Activated T-helper 1 cell treated with anti-CD3 and anti-CD28 coated beads, Interleukin-12 subunit alpha, Interleukin-12 subunit beta, Interleukin-2, Interleukin-4 antibody, amounts not matched to agents 30 ng/mL and 10 ng/mL and 1 ng/mL, durations not matched to agents 14 hours and 24 hours and 36 hours (primary cell): ENCODE measurements at places on chromosomes 7 and 10. TPM values are rescaled to one million over a fixed set of nuclear protein-coding genes. Genes with fewer than 3 reads are reported as not detected.

GRCh38 chr7:114047889-114048288 lies 129.1 kb upstream of the PPP1R3A start:
- DNase-seq: no peak

The CDK14 gene
- 1.6 and 1.9 TPM in 2 replicates for total RNA-seq

DNA sequence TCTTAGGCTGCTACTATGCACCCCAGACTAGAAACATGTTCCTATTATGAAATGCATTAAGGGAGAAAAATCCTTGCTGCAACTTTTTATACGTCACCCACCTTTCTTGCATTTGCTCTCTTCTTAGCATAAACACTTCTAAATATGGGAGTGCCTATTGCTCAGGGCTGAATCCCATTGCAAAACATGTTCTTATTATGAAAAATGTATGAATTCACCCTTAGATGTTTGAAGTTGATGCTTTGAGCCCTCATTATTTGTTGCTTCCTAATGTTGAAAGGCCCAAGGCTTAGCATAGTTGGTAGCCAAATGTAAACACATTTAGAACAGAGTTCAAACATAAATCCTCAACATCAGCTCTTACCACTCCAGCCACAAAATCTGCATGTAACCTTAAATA lies 52.8 kb downstream of the BMPER start:
- DNase-seq: no peak

DNA sequence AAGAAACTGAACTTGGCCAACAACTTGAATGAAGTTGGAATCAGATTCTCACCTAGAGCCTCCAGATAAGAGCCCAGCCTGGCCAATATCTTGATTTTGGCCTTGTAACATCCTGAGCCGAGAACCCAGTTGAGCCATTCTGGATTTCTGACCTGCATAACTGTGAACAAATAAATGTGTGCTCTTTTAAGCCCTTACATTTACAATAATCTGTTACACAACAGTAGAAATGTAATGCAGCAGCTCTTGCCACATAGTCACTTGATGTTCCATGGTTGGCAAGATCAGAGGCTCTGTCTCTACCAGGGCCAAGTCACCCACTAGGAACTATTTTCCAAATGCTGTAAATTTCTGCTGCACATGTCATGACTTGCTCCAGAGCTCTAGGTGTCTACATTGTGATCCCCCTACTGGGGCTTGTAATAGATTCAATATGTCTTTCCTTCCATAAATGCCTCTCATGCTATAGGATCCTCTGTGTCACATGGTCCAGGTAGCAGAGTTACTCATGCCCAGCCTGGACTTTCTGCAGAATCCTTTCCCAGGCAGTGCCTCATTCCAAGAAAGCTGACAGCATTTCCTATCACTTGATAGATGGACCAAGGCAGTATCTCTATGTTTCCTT lies 11.4 kb upstream of the RBM20 start:
- no peak for DNase-seq

DNA sequence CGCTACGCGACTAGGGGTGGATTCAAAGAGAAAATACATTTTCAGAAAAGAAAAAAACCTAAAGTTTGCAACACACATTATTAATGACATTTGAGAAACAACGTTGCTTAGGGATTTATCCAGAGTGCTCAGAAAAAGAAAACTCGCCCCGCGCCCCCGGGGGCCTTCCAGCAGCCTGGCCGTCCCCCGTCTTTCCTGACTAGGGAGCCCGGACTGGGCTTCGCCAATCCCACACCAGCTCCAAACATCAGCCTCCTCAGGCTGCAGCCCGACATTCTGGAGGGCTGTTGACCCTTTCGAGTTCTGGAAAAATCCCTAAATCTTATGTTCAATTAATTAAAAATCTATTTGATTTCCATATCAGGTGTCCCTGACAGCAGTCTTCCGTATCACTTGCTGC lies 48.6 kb downstream of the CLEC2L start:
- DNase-seq: no peak

GRCh38 chr10:57961487-57961886 lies 306.2 kb downstream of the IPMK start:
- no peak for DNase-seq

GRCh38 chr7:83161186-83161585 lies 1.5 kb downstream of the PCLO start:
- no peak for DNase-seq

The ASB4 gene
- total RNA-seq: not detected in 2 replicates

The SAP25 gene
- total RNA-seq: 9.1 and 11.2 TPM in 2 replicates

The COL26A1 gene
- total RNA-seq: not detected in 2 replicates

DNA sequence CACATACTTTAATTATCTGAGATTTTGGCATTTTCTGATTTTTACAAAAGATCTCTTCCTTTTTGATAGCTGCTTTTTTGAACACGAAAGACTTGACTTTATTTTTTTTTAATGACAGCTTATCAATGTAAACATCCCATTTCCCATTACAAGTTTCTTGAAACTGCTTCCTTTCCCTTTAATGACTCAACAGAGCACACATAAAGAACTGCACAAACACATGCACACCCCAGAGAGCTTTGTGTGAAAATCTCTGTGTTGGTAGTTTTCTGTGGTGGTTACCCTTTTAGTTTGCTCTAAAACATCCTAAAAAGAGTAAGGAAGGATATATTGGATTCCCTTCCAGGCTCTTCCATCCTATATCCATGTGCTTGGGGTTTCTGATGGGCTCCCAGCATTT lies 125.1 kb upstream of the ZNF32 start:
- no peak for DNase-seq
